ENCODE measurements at places on chromosomes 7 and 10.

DNA sequence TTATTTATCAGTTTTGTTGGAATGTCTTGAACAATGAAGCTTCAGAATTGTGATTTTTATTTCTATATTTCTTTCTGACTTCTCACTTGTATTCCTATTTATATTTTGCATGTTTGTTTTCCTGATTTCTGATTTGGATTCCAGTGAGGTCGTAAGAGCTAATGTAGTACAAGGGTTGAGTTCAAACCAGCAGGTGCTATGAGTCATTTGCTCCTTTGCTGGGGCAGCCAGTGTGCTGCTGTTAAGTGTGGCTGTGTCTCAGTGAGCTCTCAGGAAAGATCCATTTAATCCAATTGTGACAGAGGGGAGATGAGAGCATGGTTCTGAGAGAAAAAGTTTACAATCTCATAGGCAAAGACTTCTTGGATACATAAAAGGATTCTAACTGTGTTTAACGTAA lies 48.6 kb downstream of the MCU start:
- no peak for DNase-seq

- no peak for DNase-seq
These were observed 30.3 kb upstream of the NEBL start for GRCh38 chr10:20927456-20927855.

GRCh38 chr10:121687095-121687813 lies 89.0 kb upstream of the FGFR2 start:
- no peak for DNase-seq

GRCh38 chr7:38574086-38574485 lies 57.1 kb downstream of the AMPH start:
- DNase-seq, result no peak

DNA sequence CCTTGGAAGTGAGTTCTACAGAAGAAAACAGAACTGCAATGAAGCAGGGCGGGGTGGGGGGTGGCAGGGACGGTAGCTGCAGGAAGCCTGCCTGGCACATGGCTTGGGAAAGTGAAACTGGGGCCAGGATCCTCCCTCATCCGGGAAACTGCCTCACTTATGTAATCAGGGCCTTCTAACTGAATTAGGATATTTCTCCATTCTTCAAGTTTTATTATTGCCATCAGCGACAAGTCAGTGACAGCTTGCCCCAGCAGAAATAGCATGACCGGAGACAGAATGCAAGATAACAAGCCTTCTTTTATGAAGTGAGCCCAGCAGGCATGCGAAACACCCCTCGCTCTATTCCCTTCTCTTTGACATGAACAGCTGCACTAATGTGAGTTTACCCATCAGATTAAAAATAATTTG lies 77.5 kb upstream of the CACUL1 start:
- DNase-seq, result no peak

GRCh38 chr10:119166564-119166963 lies 1.1 kb upstream of the SFXN4 start:
- no peak for DNase-seq

GRCh38 chr10:130808686-130809085 lies 502.8 kb downstream of the TCERG1L start:
- no peak for DNase-seq

GRCh38 chr7:26965724-26966123 lies 101.3 kb upstream of the SKAP2 start:
- DNase-seq, result no peak
